ENCODE measurements at places on chromosomes 12 and 14.

- no peak for DNase-seq
Observed at GRCh38 chr12:49040364-49040855, 20.2 kb downstream of the KMT2D start.

DNA sequence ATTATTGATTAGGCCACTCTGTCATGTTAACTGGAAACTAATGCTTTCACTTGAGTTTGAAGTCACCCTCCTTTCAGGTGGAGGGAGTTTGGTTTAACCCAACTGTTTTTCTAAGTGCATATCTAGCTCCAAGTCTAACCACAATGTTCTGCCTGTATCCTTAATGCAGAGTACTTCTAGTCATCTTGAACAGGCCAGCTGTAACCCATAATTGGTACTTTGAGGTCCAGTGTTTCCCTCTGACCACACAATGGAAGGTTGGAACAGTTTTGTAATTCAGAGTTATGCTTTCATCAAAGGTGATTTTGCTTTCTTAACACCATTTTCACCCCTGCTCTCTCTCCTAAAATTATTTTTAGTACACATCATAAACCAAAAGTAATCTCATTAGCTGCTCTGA, 237.2 kb upstream of the DCN start:
- no peak for DNase-seq

DNA sequence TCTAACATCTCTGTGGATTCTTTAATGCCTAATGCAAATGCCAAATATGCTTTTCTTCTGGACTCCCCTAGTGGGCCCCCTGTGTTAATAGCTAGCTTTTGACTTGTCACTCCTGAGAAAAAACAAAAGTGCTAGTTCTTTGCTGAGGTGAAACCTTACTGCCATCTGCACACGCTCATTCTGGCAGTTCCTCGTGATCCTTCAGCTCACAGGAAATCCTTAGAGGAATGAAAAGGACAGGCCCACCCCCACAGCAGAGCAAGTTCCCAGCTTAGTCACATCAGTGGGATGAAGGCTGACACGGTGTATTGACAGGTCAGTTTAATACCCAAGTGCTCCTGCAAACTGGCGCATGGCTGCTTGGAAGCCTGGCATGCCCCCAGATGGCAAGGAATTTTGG, 165.1 kb upstream of the ATP2B1 start:
- DNase-seq, result no peak

- no peak for DNase-seq
Observed at GRCh38 chr14:59330455-59330854, 134.7 kb downstream of the GPR135 start.

- DNase-seq, result peak; percentile 4
Observed at GRCh38 chr12:115075552-115076170, 391.7 kb upstream of the TBX3 start.

- no peak for DNase-seq
Observed at GRCh38 chr12:122238861-122239260, 13.0 kb upstream of the DIABLO start.

GRCh38 chr14:73503648-73504047, 12.9 kb downstream of the RIOX1 start:
- peak; percentile 79 for DNase-seq

DNA sequence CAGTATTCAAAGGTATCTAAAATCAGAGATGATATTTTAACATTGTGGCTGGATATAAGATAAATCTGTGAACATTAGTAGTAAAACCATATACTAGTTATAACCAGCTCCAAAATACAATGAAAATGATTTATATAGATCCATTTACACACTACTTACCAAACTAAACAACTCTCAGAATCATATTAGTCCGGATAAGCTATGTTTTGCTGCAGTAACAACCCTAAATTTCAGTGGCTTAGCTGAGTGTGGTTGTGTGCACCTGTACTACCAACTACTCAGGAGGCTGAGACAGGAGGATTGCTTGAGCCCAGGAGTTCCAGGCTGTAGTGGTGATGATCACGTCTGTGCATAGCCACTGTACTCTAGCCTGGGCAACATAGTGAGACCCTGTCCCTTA, 23.8 kb downstream of the ZDHHC17 start:
- DNase-seq, result no peak

GRCh38 chr12:64714551-64714968, 44.6 kb downstream of the GNS start:
- no peak for DNase-seq
